Neuronal stem cell (in vitro differentiated cells): ENCODE measurements at places on chromosomes 6 and 20.

DNA sequence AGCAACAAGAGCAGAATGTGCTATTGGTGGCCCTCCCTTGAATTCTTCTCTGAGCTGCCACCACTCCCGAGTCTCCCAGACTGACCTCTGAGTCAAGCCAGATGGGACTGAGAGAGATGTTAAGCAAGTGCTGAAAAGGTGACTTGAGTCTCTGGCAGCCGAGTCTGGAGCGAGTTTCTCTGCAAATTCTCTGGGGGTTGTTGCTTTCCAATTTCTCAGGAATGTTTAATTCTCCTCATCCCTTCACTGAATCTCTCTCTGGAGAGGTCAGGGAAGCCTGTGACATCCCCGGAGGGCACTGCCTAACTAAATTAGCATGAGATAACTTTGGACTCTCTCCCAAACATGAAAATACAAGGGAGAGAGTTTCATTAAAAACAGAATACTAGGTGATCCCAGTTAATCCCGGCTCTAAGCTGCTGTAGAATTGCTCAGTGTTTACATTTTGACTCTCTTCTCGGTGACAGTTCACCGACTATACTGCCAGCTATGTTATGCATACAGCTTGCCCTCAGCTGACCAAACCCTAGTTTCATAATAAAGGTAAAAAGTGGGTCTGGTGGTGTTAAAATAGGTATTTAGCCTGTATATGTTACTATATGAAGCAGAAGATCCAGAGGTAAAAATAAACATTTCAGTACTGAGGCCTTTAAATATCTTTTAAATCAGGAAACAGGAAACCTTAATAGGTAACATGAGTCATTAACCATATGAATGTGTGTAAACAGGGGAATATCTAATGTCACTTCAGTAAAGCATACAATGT lies 157.9 kb downstream of the FOXC1 start:
- DNase-seq = no peak

GRCh38 chr6:31114970-31115849 lies 610 bp downstream of the PSORS1C1 start:
- no peak for DNase-seq

DNA sequence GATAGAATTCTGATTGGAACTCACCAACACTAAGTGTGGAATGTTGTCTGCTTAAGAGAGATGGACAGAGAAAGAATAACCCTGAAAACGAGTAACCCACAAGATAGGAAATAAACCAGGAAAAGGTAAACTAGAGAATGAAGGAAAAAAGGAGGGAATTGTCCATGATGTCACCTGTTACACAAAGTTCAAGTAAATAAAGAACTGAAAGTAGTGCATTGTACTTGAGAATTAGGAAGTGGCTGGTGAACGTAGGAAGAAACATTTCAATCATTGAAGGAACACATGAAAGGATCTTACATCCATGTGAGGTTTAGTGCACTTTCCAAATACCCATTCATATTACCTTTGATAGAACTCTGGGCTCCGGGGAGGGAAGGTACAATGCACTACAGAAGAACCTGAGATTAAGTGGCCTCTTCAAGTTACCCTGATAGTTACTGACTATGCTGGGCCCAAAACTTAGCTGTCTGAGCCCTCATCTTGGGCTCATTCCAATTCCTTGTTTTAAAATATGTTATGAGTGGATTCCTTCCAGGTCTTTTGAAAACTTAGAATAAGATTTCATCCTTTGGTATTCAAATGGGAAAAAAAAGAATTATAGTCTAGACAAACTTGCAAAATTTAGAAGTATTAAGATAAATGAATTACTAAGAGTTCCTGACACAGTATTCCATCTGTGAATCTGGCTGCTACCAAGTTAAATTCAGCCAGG lies 1.1 kb upstream of the STX7 start:
- DNase-seq = no peak

- no peak for DNase-seq
Measured at GRCh38 chr6:72657407-72658197, 35.7 kb downstream of the KCNQ5 start.

GRCh38 chr20:62073323-62073722 lies 7.6 kb upstream of the TAF4 start:
- DNase-seq = no peak

DNA sequence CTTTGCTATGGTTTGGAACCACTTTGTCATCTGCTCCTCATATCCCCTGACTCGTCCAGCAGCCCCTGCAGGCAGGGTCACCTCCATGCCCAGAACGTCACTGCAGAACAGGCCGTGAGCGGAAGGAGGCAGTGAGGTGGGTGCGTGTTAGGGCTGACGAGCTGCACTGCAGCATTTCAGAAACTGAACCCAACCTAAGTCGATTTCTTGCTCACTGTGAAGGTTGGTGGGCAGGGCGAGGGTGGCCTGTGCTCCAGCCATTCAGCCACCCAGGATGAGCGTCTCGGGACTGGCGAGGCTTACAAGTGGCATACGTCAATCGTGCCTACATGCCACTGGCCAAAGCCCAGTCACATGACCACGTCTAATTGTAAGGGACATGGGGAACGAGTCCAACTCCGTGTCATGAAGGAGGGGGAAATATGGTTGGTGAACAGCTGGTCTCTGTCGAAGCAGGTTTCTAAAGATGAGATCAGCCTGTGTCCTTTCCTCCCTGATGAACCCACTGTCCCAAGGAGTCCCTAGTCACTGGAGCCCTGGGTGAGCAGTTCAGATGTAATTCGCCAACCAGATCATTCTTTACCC lies 289.1 kb downstream of the TAF4 start:
- DNase-seq = no peak
